ENCODE measurements at places on chromosomes 4 and X. TPM values are rescaled to one million over a fixed set of nuclear protein-coding genes. Genes with fewer than 3 reads are reported as not detected.

ZBTB49 gene
- 3.4 TPM for total RNA-seq

C4orf33 gene
- 6.5 TPM for total RNA-seq

TRPC3 gene
- 0.07 TPM for total RNA-seq

MGARP gene
- total RNA-seq, result 57.2 TPM

IRS4 gene
- total RNA-seq, result not detected

HTR2C gene
- total RNA-seq, result not detected

PHKA1 gene
- 9.6 TPM for total RNA-seq

DNA sequence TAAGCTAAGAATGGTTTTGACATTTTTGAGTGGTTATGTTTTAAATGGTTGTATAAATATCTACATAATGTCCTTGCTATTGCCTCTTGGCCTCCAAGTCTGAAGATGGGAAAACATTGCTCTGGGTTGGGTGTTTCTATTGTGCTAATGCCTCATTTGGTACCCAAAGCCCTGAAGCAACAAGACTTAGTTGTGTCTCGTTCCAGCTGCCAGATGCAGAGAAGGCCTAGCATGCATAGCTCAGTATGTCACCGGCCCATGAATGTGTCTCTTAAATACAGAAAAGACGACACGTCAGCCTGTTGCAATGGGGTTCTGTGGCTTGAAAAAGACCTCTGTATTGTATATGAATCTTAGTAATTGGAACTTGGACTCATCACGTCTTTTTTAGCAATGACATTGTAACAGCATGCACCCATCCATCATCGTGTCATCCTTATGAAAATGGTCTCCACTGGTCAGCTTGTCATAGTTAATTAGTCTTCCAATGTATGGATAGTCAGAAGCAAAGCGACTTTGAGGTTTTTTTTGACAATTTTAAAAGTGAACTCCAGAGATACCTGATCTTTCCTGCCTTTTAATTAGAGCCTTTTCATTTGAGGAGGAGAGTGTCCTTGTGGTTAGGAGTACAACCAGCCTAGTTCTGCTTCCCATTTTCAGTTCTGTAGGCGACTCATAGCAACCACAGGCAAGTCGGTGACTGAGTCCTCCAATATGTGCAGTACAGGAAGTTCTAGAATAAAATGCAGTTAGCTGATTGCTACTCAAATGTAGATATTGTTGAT is 126.4 kb upstream of the GATB start:
- no peak for DNase-seq

DNA sequence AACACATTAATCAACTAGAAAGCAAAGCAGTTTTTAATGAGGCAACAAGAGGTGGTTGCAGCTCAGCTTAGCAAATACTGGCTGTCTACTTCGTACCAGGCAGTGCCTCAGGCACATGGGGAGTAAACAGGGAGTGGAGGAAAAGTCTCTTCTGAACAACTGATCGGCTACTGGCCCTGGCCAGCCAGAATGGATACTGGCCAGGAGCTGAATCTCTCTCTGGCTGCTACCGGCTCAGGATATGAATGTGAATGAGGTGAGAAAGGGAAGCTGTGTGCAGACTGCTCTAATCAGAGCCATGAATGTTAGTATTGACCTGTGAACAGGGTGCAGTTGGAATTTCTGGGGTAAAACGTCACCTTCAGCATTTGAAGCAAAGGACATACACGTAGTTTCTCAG is 77.3 kb downstream of the STK32B start:
- DNase-seq, result no peak

DNA sequence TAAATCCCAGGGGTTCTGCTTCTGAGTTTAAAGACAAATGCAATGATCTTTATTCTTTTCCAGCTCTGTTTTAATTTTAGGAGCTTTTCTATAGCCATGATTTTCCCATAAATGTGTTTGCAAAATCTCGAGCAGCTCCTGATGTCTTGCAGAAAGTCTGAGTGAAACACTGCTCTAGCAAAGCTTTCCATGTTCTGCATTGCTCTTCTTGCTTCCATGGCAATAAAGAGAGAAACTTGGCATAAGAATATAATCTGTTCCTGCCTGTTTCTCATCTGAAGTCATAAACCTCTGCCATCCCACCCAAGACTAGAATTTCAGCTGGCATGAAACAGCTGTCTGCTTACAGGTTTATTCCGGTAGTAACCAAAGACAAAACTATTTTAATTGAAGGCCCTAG is 254.5 kb downstream of the SPRY1 start:
- no peak for DNase-seq

DNA sequence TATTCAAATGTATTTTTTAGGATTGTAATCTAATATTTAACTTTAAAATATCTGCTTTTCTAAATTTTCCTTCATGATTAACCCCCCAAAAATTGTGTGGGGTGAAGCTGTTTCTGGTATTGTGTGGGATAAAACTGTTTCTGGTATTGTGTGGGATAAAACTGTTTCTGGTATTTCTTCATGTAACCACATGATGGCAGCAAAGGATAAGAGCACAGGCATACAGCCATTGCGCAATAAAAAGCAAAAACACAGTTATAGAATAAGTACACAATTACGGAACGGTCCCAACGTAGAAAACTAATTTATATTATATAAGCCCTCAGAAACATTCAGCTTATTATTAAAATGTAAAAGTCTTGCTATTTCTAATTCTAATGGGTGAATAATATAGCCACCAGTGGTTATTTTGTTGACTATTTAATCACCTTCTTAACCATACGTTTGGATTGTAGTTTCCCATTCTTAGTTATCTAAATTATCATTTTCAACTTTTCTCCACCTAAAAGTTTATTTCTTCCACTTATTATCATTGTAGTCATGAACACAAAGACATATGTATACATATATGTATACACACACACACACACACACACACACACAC is 333.9 kb upstream of the FSTL5 start:
- DNase-seq, result no peak

DNA sequence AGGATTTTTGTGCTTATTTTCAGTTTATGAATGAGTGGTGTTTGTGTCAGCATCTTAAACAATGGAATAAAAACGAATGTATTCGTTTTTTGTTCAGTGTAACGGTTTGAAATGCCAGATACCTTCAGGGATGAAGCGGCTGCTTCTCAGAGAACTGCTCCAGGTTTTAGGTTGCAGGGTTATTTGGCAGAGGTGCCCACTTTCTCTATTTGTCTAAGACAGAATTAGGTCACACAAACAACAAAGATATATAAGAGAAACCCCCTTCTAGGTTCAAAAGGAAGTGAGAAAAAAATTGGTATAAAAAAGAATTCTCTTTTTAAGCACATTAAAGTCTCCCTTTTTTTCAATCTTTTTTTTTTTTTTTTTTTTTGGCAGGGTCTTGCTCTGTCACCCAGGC is 98.9 kb downstream of the MFAP3L start:
- no peak for DNase-seq

DNA sequence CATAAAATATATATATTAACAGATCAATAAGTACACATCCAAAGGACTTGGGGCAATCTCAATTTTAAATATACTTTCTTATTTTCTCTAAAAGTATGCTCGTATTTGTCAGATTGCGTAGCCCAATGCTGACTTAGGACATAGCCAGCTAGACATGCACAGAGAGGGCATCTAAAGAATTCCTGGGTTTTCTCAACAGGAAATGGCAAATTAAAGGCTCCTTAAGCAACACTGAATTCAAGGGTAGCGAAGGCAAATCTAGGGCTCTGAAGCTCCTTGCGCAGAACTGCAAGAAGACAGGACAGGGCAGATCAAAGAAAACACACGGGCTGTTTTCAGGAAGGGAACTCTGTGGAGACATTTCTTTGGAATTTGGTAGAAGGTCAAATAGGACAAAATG is 94.6 kb upstream of the FTHL17 start:
- DNase-seq, result no peak

DNA sequence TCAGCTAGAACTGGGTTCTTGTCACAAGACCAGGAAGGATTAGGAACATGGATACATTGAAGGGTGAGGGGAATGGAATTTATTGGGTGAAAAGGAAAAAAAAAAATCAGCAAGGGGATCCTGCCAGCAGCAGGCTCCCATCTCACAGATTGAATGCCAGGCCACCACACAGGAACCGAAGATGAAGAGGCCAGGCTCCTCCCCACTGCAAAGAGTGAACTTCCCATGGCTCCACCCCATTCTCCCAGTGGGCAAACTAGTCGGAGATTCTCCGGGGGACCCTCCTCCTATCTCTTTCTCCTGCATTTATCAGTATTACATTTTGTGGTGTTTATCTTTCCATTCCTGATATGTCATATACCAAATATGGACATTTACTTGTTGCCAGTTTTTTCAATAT is 46.0 kb upstream of the MAGED1 start:
- DNase-seq, result no peak

GRCh38 chrX:109987884-109988283 is 15.0 kb upstream of the TMEM164 start:
- no peak for DNase-seq

GRCh38 chrX:9333873-9334560 is 130.8 kb upstream of the TBL1X start:
- DNase-seq, result no peak

GRCh38 chr4:148054275-148054674 is 322.4 kb downstream of the ARHGAP10 start:
- DNase-seq, result no peak

DNA sequence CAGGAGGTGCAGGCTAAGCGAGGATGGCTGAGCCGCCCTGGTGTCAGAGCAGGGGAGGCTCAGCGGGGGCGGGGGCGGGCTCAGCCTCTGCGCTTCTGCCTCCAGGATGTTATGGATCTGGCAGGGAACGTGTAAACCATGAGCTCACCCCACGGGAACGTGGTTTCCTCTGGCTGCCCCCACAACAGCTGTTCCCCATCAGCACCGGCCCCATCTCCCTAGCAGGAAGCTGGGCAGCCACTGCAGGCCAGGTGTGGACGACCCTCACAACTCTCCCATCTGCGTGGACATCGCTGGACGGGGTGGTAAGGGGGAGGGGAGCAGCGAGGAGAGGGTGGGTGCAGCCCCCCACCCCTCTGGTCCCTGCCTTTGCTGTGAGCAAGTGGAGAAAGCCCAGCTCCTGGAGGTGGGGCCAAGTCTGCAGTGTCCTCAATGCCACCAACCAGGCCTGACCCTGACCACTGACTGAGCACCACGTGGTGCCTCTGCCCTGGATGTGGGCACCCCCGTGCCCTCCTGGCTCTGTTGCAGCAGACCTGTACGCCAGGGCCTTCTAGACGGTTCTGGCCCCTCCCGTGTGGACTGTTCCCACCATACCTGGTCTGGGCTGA is 28.1 kb upstream of the SPON2 start:
- no peak for DNase-seq

GRCh38 chr4:41874873-41875272 is 60.4 kb upstream of the TMEM33 start:
- DNase-seq, result no peak

DNA sequence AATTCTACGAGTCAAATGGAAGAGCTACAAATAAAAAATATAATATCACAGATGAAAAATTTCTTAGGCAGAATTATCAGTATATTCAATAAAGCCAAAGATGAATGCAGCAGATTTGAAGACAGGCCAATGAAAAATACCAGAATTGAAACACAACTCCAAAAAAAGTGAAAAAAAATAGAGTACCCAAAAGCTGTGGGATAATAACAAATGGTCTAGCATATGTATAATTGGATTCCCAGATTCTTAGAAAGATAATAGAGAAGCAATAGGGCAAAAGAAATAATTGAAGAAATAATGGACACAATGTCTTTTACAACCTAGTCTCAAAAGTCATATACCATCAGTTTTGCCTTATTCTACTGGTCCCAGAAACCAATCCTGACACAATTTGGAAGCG is 4.4 kb downstream of the ANAPC10 start:
- no peak for DNase-seq

DNA sequence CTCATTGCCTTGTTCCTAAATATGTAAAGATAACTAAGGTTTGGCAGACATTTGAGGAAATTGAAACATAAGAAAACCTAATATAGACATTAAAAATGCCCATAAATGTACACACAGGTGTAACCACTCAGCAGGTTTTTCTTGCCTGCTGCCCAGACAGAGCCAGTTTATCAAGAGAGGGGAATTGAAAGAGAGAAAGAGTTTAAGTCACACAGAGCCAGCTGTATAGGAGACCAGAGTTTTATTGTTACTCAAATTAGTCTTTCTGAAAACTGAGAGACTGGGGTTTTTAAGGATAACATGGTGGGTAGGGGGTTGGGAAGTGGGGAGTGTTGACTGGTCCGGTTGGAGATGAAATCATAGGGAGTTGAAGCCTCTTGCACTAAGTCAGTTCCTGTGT is 119.0 kb downstream of the CFAP299 start:
- DNase-seq, result no peak

DNA sequence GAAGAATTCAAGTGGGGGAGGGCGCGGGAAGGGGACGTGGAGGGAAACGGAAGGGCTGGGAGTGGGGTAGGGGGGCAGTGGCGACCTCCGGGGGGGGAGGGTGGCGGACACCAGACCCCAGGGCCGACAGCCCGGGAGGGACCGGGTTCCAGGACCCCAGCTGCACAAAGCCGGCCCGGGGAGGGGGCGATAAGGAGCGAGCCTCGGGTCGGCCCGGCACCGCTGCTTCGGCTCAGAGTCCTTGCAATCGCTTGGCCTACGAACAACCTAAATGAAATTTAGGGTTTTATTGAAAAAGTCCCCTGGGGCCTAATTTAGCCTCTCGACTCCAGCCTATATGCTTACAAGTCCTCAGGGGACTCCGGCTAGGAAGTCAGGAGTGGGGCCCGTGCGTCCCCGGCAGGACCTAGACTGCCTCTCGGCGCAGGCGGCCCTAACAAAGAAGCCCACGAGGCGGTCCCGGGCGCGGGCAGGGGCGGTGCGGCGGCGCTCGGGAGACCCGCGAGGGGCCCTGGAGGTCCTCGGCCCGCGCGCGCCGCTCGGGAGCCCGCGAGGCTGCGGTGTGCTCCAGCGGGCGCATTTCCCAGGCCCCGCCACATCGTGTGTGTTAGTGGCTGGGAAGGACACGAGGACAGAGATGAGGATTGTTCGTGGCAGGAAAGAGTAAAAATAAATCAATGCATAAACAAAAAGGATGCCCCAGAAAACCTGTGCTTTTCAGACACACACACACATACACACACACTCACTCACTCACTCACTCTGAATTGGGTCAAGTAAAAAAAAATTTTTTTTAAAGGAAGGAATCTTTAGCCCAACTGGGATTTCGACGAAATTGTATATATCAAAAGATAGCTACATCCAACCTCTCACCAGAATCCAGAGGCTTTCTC is 70.0 kb downstream of the MGST2 start:
- DNase-seq, result no peak

GRCh38 chr4:118289794-118290193 is 63.0 kb downstream of the PRSS12 start:
- no peak for DNase-seq

GRCh38 chr4:112975567-112976355 is 73.7 kb upstream of the ANK2 start:
- DNase-seq, result no peak

GRCh38 chr4:83217721-83218522 is 66.7 kb downstream of the COQ2 start:
- no peak for DNase-seq

GRCh38 chrX:45806410-45807121 is 605.9 kb upstream of the DIPK2B start:
- DNase-seq, result no peak

- no peak for DNase-seq
Measured at GRCh38 chr4:7264694-7265093, 72.4 kb downstream of the SORCS2 start.
